ENCODE measurements at places on chromosomes 16 and 17.

DNA sequence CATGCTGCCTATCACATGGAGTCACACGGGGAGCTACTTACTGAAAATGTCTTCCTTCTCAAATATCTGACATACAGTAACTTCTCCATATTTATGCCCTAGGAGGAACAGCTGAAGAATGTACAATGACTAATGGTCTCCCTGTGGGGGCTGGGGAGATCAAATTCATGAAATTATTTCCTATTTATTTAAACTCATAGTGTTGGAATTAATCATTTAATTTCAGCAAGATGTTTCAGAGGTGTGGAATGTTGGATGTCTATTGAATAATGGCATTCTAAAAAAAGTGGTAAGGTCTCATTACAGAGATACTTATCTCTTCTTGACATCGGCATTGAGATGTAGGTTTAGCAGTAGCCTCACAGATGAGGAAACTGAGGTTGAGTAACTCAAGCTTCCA, 214.3 kb upstream of the CDH11 start:
- no peak for DNase-seq

- DNase-seq: no peak
Observed at GRCh38 chr17:49146620-49147306, 14.2 kb downstream of the B4GALNT2 start.

GRCh38 chr16:65079549-65079948, 42.3 kb downstream of the CDH11 start:
- no peak for DNase-seq

- DNase-seq: no peak
Observed at GRCh38 chr17:19991252-19991885, 13.7 kb upstream of the AKAP10 start.

GRCh38 chr17:14304773-14305517, 4.1 kb downstream of the HS3ST3B1 start:
- no peak for DNase-seq

GRCh38 chr16:740459-740763, 386 bp downstream of the CIAO3 start:
- DNase-seq: peak; percentile 51

DNA sequence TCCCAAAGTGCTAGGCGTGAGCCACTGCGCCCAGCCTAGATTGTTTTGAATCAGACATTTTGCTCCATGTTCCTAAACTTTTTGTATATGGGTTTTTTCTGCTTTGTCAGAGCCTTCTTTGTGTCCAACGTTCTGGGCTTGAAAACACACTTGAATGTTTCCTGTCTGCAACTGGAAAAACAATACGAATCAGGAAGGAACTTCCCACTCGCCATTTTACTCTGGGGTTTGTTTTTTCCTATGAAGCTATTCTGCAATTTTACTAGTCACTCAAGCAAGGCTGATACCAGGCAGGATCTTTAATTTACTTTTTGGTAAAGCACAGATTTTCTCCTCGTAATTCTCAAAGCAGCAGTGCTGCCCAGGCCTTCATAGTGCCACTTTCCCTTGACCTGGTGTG, 31.6 kb downstream of the ARHGAP17 start:
- DNase-seq: no peak

DNA sequence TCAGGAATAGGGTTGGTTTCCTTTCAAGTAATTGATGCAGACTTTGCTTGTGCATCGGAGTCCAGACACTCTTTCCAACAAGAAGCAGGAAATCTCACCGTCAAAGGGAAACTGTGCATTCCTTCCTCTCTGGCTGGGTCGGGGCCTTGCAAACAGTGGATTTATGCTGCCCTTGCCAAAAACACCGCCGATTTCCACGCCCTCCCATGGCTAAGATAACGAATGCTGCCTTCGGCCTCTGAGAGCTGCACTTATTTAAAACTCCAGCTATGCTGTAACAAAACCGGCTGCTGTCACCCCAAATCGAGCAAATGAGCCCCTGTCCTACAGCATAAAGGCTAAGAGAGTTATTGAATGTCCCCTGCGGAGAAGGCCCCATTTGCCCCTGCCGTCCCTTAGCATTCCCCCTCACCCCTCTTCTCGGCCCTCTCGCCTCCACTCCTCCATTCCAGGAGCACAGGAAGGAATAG, 275.5 kb upstream of the IRX5 start:
- no peak for DNase-seq

DNA sequence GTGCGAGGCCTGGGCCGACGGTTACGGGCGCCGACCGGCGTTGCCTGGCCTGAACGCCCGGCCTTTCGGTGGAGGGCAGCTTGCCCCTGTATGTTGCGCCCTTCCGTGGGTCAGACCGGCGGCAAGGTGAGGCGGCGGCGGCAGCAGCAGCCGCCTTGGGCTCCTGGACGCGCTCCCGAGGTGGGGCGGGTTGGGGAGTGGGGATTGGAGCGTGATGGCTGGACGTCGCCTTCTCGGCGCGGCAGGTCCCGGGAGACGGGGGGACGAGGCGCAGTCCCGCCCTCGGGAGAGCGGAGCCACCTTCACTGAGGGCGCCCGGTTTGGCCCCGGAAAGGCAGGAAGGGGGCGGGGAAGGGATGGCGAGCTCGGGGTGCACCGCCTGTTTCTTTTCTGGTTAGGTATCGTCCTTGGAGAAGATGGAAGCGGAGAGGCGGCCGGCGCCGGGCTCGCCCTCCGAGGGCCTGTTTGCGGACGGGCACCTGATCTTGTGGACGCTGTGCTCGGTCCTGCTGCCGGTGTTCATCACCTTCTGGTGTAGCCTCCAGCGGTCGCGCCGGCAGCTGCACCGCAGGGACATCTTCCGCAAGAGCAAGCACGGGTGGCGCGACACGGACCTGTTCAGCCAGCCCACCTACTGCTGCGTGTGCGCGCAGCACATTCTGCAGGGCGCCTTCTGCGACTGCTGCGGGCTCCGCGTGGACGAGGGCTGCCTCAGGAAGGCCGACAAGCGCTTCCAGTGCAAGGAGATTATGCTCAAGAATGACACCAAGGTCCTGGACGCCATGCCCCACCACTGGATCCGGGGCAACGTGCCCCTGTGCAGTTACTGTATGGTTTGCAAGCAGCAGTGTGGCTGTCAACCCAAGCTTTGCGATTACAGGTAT, 671 bp downstream of the DGKE start:
- DNase-seq: peak; percentile 83

GRCh38 chr16:11270602-11271162, 1.6 kb upstream of the TNP2 start:
- no peak for DNase-seq

DNA sequence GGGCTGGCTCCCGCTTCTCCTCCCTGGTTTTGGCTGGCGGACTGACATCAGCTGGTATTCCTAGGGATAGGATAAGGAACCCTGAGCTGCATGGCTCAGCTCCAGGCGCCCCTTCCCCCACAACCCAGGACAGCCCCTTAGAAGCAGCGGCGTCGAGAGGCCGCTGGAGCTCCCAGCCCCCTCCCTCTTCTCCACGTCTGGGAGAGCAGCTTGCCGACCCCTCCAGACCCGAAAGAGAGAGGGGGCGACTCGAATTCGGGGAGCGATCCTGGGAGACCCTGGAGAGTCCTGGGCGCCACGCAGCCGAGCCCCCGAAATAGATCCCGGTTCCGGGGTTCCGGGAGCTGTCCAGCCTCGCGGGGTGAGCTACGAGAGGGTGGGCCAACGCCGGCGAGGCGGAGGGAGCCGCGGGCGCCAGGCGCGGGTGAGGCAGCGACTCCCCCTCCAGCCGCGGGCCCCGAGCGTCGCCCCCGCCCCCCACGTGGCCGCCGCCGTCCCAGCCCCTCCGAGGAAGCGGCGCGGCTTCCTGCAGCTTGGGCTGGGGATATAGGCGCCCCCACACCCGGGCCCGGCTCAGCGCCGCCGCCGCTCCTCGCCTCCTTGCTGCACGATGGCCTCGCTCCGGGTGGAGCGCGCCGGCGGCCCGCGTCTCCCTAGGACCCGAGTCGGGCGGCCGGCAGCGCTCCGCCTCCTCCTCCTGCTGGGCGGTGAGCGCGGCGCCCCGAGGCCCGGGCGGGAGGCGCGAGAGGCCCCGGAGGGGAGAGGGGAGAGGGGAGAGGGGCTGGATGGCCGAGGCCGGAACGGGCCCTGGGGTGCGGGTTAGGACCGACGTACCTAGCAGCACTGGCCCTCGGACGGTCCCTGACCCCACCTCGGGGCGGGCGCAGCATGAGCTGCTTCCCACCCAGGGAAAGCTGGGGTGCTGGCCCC, at the start of gene RAMP2:
Gene RAMP2, plus strand, starts transcription at position 576 of the 930 bp plus-strand sequence. Its CDS starts 35 bp downstream, at position 611.
- DNase-seq: no peak

- DNase-seq: no peak
Observed at GRCh38 chr16:65624666-65625065, 502.8 kb upstream of the CDH11 start.

DNA sequence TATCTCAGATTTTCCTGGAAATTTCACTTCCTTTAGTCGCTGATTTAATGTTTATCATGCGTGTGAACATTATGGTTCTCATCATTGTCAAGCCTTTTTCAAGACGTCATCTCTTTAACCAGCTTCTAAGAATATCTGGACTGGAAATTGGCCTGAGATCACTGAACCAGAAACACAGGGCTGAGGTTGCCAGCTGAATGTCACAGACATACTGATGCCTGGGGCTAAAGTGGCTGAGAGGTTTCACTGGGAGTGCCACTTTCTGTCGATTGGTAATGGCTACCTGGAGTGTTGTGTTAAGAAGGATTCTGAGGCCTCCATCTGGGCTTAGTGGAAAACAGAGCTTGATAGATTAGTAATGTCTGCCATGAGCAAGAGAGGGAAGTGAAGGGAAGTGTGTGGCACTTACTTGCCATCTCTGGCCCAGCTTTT, 54.2 kb downstream of the CRISPLD2 start:
- no peak for DNase-seq

DNA sequence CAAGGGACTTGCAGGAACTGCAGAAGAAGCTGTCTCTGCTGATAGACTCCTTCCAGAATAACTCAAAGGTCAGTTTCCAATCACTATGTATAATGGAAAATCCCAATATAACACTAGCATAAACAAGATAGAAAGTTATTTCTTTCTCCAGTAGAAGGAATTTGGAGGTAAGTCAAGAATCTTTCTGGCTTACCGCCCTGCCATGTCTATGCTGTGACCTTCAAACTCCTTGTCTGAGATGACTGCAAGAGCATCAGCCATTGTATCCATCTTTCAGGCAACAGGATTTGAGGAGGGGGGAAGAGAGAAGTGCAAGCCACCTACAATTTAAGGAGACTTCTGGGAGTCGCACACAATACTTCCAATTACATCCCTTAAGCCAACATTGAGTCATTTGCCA, 2.7 kb downstream of the LDAF1 start:
- no peak for DNase-seq
